ENCODE measurements at places on chromosomes 2 and 18.

DNA sequence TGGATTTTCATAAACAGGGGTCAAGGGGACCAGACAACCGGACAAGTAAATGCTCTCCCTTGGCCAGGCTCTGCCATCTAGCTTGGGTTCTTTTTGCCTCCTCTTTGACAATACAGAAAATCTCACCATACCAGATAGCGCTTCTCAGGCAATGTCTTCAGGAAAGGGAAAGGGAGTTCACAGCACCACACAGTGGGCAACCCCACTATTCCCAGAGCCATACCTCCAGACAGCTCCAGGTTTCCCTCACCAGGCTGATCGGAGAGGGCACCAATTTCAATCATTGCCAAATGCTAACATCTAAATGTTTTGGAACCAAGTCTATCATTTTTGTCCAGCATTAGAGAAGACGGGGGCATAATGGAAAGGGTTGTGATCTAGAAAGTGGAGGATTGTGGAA is 28.1 kb downstream of the CCDC68 start:
- no peak for DNase-seq

DNA sequence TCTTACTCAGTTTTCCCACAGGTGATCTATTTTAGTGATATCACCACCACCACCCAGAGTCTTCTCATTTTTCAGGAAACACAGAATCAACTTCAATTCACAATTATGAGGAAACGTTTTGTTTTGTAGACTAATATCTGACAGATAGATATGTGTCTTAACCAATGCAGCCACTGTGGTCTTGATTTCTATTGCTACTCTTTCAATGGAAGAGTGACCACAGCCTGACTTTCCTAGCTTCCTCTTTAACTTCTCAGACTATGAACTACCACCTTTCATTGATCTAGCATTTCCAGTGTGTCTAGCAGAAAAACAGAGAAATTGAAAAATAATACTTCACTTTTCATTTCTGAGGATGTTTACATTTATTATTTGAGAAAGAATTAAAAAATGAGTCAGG is 20.5 kb downstream of the ADAM17 start:
- DNase-seq: no peak

DNA sequence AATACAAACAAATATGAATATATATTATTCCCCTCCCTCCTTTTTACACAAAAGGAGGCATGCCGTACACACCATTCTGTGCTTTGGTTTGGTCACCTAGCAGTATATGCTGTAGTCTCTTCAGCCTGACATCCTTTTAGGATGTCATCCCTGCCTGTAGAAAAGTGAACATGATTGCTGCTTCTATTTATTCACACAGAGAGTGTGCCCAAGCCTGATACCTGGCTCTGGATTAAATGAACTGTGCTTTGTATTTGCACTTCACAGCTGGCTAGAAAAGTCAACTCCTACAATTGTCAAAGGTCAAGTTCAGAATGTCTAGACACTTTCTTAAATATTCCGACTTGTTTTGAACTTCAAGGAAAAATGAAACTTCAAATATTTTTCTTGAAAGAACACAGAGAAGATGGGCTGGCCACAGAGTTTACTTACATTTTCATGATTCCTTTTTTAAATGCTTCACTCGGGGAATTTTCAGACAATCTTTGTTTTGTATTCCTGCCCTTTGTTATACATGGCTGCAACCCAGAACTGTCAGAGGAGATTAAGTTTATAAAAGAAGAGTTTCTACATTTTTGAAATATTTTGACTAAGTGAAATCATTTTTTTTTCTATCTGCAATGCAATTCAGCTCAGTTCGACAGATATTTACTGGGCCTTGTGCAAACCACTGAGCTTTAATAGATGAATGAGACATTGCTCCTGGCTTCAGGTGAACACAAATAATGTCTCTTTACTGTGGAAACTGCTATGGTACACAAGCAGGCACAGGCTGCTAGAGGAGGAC is 33.5 kb downstream of the DAPL1 start:
- DNase-seq: no peak

GRCh38 chr2:23230885-23231284 is 154.1 kb upstream of the KLHL29 start:
- DNase-seq: no peak

DNA sequence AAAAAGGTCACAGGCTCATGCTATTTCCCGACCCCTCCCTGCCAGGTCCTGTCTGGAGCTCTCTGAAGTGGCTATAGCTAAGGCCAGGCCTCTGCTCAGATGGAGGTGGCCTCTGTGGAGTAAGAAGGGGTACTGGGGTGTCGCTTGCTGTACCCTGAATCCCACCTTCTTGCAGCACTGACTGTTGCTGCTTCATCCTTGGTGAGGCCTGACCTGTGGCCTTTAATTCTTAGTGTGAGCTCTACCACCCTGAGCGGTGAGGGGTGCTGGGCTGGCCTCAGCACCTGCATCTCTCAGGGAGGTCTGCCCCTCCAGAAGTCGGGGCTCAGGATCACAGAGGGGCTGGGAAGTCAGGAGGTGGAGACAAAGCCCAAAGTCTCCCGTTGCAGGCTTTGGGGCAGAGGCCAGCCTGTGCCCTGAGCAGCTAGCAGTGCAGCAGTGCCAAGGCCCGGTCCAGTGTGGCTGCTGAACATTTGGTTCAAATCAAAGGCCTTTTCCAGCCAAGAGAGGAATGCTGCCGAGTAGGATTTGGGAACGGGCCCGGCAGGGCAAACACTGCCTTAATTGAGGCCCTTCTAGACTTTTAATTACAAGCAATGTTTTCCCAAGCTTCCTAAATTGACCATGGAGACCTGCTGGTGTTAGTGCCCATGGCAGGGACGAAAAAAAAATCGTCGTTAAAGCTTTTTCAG is 133.5 kb upstream of the HAAO start:
- no peak for DNase-seq

DNA sequence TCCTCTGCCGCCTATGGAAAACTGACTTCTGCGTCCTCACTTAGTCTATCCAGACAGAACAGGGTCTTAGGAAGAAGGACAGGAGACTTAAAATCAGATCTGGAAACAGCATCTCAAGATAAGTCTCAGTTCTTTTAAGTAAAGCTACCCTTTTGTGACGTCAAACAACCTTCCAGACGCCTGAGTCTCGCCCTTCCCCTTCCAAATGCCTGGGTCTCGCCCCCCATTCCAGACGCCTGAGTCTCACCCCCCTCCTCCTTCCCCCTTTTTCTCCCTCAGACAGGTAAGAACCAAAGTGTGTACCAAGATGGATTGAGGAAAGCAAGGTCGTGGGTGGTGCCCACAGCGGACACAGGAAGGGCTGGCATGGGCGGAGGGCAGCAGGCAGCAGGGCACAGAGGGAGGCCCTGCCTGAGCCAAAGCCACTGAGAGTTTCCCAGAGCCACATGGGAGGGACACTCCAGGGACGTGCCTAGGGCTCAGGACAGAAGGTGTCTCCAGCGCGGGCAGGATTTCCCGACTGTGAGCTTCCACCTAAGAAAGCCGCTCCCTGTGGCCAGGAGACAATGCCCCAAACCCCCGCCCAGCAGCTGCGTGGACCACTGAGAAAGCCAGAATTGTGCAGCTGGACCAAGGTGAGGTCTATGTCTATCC is 51.3 kb downstream of the ANKMY1 start:
- DNase-seq: no peak

DNA sequence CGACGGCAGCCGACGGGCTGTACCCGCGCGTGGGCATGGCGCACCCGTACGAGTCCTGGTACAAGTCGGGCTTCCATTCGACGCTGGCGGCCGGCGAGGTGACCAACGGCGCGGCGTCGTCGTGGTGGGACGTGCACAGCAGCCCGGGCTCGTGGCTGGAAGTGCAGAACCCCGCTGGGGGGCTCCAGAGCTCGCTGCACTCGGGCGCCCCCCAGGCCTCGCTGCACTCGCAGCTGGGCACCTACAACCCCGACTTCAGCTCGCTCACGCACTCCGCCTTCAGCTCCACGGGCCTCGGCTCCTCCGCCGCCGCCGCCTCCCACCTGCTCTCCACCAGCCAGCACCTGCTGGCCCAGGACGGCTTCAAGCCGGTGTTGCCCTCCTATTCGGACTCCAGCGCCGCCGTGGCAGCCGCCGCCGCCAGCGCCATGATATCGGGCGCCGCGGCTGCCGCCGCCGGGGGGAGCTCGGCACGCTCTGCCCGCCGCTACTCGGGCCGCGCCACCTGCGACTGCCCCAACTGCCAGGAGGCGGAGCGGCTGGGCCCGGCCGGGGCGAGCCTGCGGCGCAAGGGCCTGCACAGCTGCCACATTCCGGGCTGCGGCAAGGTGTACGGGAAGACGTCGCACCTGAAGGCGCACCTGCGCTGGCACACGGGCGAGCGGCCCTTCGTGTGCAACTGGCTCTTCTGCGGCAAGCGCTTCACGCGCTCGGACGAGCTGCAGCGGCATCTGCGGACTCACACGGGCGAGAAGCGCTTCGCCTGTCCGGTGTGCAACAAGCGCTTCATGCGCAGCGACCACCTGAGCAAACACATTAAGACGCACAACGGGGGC is 2.0 kb downstream of the SP9 start:
- no peak for DNase-seq

- no peak for DNase-seq
Observed at GRCh38 chr2:198807131-198807530, 650.6 kb downstream of the SATB2 start.

GRCh38 chr2:18268400-18268799 is 292.1 kb downstream of the RDH14 start:
- DNase-seq: no peak

GRCh38 chr2:55420871-55421270 is 1.2 kb upstream of the CCDC88A start:
- DNase-seq: no peak

All from activated T-helper 1 cell treated with Interleukin-2 at 50 U/mL for 16 hours (primary cell).